Purkinje cell (primary cell): ENCODE measurements at places on chromosomes 3 and 15. TPM values are rescaled to one million over a fixed set of nuclear protein-coding genes. Genes with fewer than 3 reads are reported as not detected.

Gene DUOXA2
- not detected in 2 replicates for polyA plus RNA-seq

Gene ARHGAP11A
- 0.59 and 1.3 TPM in 2 replicates for polyA plus RNA-seq

Gene SLC24A5
- polyA plus RNA-seq: 0.47 TPM in 1 of 2 replicates, not detected in the other

Gene SLC35G2
- polyA plus RNA-seq: 115 and 122 TPM in 2 replicates

Gene RBMS3
- 99.0 and 122 TPM in 2 replicates for polyA plus RNA-seq

Gene CD200
- 27.4 and 59.0 TPM in 2 replicates for polyA plus RNA-seq

Gene KNG1
- polyA plus RNA-seq: not detected in 2 replicates

Gene IP6K1
- 2.9 and 3.6 TPM in 2 replicates for polyA plus RNA-seq

Gene ZPLD1
- polyA plus RNA-seq: not detected in 2 replicates

Gene NUTM1
- not detected in 2 replicates for polyA plus RNA-seq

Gene POLG
- polyA plus RNA-seq: 6.8 and 8.9 TPM in 2 replicates

Gene GOLGA8S
- 0.19 and 0.53 TPM in 2 replicates for polyA plus RNA-seq

Gene HGD
- not detected in 2 replicates for polyA plus RNA-seq

Gene GPR27
- 32.3 and 42.7 TPM in 2 replicates for polyA plus RNA-seq

Gene B4GALT4
- polyA plus RNA-seq: 7.9 and 9.9 TPM in 2 replicates

Gene ESYT3
- 5.1 and 12.4 TPM in 2 replicates for polyA plus RNA-seq

Gene IL5RA
- polyA plus RNA-seq: 0.05 TPM in 1 of 2 replicates, not detected in the other

Gene POLR2H
- polyA plus RNA-seq: 49.1 and 108 TPM in 2 replicates

Gene CXCR6
- not detected in 2 replicates for polyA plus RNA-seq

Gene CAMP
- not detected in 2 replicates for polyA plus RNA-seq

Gene CHRD
- polyA plus RNA-seq: 0.69 TPM in 1 of 2 replicates, not detected in the other

Gene USP50
- 17.1 and 18.8 TPM in 2 replicates for polyA plus RNA-seq

Gene CPB1
- 3.0 TPM in 1 of 2 replicates, not detected in the other for polyA plus RNA-seq

Gene DMXL2
- polyA plus RNA-seq: 62.4 and 68.6 TPM in 2 replicates

Gene TMEM266
- polyA plus RNA-seq: 0.51 and 1.1 TPM in 2 replicates

Gene FAIM
- 26.4 and 27.6 TPM in 2 replicates for polyA plus RNA-seq

Gene CPNE4
- 22.2 TPM in 1 of 2 replicates, not detected in the other for polyA plus RNA-seq

Gene HIGD2B
- not detected in 2 replicates for polyA plus RNA-seq

Gene ATP2B2
- 357 and 433 TPM in 2 replicates for polyA plus RNA-seq

Gene MORC1
- not detected in 2 replicates for polyA plus RNA-seq

Gene DNAH12
- polyA plus RNA-seq: 0.77 TPM in 1 of 2 replicates, not detected in the other

Gene MUC20
- polyA plus RNA-seq: 2.7 and 3.4 TPM in 2 replicates

Gene MAGEL2
- 0.18 and 0.98 TPM in 2 replicates for polyA plus RNA-seq

Gene ROBO2
- polyA plus RNA-seq: 87.5 and 107 TPM in 2 replicates

Gene DPP8
- polyA plus RNA-seq: 114 and 122 TPM in 2 replicates

Gene GOLGA6A
- not detected in 2 replicates for polyA plus RNA-seq

Gene FBLN2
- 1.2 and 2.0 TPM in 2 replicates for polyA plus RNA-seq

Gene GJD2
- polyA plus RNA-seq: 6.8 and 17.8 TPM in 2 replicates

Gene GATA2
- polyA plus RNA-seq: not detected in 2 replicates

Gene CHDH
- polyA plus RNA-seq: 0.75 and 1.2 TPM in 2 replicates

Gene TMEM158
- 4.4 and 6.0 TPM in 2 replicates for polyA plus RNA-seq

Gene TMOD2
- polyA plus RNA-seq: 26.4 and 31.4 TPM in 2 replicates

Gene SCAANT1
- polyA plus RNA-seq: not detected in 2 replicates

Gene AHSG
- not detected in 2 replicates for polyA plus RNA-seq

Gene CCDC9B
- polyA plus RNA-seq: 0.11 and 0.14 TPM in 2 replicates

Gene TRAT1
- polyA plus RNA-seq: not detected in 2 replicates
